ENCODE measurements at places on chromosomes 11 and 22. TPM values are rescaled to one million over a fixed set of nuclear protein-coding genes. Genes with fewer than 3 reads are reported as not detected.

The OR51B4 gene
- total RNA-seq: not detected

The APOL4 gene
- total RNA-seq: 0.16 TPM

The APIP gene
- total RNA-seq: 16.8 TPM

The SLN gene
- total RNA-seq: 0.96 TPM

The PRRG4 gene
- total RNA-seq: 22.4 TPM

The SORL1 gene
- total RNA-seq: 81.6 TPM

The MYBPC3 gene
- total RNA-seq: not detected

The APOL3 gene
- 17.9 TPM for total RNA-seq

DNA sequence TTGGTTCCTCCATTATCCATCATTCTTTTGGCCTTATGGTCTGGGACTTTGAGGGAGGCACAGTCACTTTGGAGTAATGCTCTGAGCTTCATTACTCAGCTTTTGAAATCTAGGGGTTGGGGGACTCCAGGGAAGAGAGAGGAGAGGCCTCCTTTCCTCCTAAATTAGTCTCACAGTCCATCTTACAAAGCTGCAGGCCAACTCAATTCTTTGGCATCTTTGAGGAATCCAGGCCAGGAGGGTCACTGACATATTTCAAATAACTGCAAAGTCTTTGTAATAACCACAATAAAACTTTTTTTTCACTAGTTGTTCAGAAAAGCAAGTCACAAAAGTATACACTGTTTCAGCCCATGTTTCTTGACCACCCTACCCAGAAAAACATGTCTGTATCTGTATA lies 73.3 kb upstream of the FAR1 start:
- no peak overlapping the region for H3K4me3 ChIP-seq
- DNase-seq: no peak
- H3K27ac ChIP-seq: no peak overlapping the region
- no peaks in the 10 kb centered on the region for H3K36me3 ChIP-seq

DNA sequence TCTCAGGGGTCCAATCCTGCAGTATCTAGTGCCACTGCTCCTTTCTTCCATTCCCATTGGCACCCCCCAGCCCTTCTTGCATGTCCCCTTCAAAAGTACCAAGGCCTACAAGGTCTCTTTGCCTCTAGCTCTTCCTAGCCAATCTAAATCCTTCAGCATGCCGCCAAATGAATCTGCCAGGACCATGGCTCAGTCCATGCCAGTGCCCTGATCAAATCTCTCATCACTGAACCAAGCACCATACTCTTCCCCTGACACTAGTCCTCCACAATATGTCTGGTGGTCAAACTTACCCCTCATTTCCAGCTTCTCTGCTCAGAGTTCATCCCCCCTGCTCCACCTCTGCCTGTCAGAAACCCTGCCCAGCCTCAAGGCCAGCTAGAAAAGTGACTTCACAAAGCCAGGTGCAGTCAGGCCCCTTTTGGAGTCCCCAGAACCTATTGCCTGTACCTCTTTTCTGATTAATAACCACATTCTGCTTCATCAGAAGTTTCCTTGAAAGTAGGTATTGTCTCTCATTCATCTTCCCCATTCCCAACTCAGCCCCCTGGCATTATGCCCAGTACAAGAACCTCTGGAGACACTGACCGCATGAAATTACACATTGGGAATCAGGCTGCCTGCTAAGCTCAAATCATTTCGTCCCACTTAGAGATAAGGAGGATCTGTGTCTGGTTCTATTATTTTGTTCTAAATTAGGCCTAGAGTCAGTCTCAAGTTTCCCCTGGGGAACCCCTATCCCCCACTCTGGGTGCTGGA lies 11.4 kb downstream of the FEN1 start:
- no peaks in the 10 kb centered on the region for H3K4me1 ChIP-seq
- no peaks in the 10 kb centered on the region for H3K27me3 ChIP-seq
- no peaks in the 10 kb centered on the region for H3K36me3 ChIP-seq
- no peak overlapping the region for H3K27ac ChIP-seq
- H3K4me3 ChIP-seq: no peak overlapping the region

- H3K4me1 ChIP-seq: peaks cover 10% of the 10 kb centered on the region
- no peaks in the 10 kb centered on the region for H3K36me3 ChIP-seq
- no peak for DNase-seq
- no peak overlapping the region for H3K27ac ChIP-seq
Observed at GRCh38 chr11:10943968-10944367, 86.1 kb upstream of the ZBED5 start.

DNA sequence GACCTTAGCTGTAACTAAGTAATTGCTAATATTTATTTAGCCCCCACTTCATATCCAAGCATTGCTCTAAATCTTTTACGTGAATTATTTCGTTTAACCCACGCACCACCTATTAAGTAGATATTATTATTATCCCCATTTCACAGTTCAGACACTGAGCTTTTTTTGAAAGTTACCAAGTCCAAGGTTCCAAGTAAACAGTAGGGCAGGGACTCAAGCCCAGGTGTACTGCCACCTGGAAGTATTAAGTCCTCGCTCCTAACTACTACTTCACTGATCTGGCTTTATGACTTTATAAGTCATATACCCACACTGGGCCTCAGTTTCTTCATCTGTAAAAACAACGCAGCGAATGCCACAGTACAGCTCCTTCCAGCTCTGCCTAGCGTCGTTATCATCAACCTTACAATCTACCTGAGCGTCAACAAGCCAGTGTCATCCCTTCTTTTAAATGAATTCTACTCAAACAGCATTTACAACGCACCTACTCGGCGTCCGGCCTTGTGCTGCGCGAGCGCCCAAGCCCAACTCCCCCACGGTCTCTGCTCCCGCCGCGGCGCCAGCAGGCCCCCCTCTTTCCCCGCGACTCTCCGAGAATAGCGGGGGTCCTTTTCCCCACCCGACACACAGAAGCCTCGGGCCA lies 624 bp downstream of the TMEM41B start:
- DNase-seq: peak; percentile 9
- H3K27ac ChIP-seq: peak overlapping the region; percentile 96
- H3K27me3 ChIP-seq: no peaks in the 10 kb centered on the region
- H3K4me3 ChIP-seq: peak overlapping the region; percentile 94
- H3K4me1 ChIP-seq: peaks cover 12% of the 10 kb centered on the region

DNA sequence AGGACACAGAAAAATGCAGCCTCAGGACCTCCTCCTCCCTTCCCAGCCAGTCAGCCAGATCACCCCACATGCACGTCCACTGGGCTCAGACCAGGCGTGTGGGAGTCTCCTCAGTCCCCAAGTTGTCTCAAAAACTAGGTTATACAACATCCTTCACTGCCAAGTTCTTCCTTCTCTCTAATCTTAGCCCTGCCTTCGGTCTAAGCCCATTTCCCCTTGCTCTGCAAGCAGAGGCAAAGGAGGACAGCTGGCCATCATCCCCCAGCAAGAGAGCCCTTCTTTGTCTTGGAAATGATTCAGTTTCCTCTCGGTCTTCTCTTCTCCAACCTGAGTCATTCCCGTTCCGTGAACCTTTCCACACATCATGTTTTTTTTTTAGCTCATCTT lies 14.0 kb upstream of the NRGN start:
- H3K4me3 ChIP-seq: no peak overlapping the region
- H3K27me3 ChIP-seq: peaks cover 12% of the 10 kb centered on the region
- H3K27ac ChIP-seq: no peak overlapping the region
- peaks cover 7% of the 10 kb centered on the region for H3K4me1 ChIP-seq

DNA sequence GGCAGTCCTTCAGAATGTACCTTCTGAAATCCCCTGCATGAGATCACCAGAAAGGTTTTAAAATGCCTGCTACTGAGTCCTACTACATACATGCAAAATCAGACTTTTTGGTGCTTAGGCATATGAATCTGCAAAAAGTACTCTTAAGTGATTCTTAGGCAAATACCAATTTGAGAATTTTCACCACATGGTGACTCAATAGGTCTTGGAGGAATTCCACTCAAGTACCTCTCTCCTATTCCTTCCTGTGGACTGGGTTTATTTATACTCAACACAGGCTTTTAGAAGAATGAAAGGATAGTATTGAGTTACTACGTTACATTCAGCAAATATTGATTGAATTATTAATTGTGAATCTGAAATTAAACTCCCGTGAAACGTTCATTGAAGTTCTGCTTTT lies 223.9 kb downstream of the CNTN5 start:
- no peaks in the 10 kb centered on the region for H3K4me1 ChIP-seq
- no peak overlapping the region for H3K27ac ChIP-seq
- no peak overlapping the region for H3K4me3 ChIP-seq
- no peaks in the 10 kb centered on the region for H3K36me3 ChIP-seq
- no peak for DNase-seq

GRCh38 chr11:95283650-95284049 lies 52.6 kb upstream of the SESN3 start:
- H3K4me1 ChIP-seq: no peaks in the 10 kb centered on the region
- H3K27me3 ChIP-seq: no peaks in the 10 kb centered on the region
- no peaks in the 10 kb centered on the region for H3K36me3 ChIP-seq
- H3K27ac ChIP-seq: no peak overlapping the region

- H3K4me3 ChIP-seq: no peak overlapping the region
- H3K27ac ChIP-seq: no peak overlapping the region
- H3K4me1 ChIP-seq: no peaks in the 10 kb centered on the region
- no peaks in the 10 kb centered on the region for H3K36me3 ChIP-seq
Observed at GRCh38 chr11:122422682-122423081, 232.8 kb upstream of the UBASH3B start.

- H3K27ac ChIP-seq: no peak overlapping the region
- H3K36me3 ChIP-seq: no peaks in the 10 kb centered on the region
- peaks cover 8% of the 10 kb centered on the region for H3K4me1 ChIP-seq
Observed at GRCh38 chr22:37647928-37648327, 8.5 kb downstream of the SH3BP1 start.

DNA sequence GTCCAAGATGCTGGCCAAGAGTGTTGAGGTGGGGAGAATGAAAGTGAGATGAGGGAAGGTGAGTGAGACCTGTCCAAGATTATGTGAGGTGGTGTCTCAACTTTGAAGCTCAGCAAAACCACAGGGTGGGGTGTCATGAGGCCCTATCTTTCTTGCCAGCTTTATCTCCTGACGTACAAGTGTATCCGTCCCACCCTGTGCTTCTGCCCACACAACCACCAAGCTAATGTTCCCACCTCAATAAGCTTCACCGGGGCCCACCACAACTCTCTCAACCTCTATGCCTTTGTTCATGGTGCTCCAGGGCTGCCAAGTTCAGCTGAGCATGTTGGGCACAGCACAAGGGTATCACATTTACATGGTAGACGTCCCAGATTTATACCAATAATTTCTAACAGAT lies 7.1 kb upstream of the TPST2 start:
- H3K4me1 ChIP-seq: no peaks in the 10 kb centered on the region
- H3K27ac ChIP-seq: no peak overlapping the region
- no peaks in the 10 kb centered on the region for H3K36me3 ChIP-seq

- no peaks in the 10 kb centered on the region for H3K36me3 ChIP-seq
- H3K4me3 ChIP-seq: no peak overlapping the region
- no peak for DNase-seq
- H3K4me1 ChIP-seq: no peaks in the 10 kb centered on the region
Observed at GRCh38 chr22:34917239-34917638, 148.7 kb upstream of the ISX start.

- H3K27ac ChIP-seq: no peak overlapping the region
- H3K4me1 ChIP-seq: no peaks in the 10 kb centered on the region
- H3K36me3 ChIP-seq: no peaks in the 10 kb centered on the region
- DNase-seq: no peak
Observed at GRCh38 chr11:30462421-30462820, 123.7 kb downstream of the MPPED2 start.

- DNase-seq: no peak
- H3K27me3 ChIP-seq: no peaks in the 10 kb centered on the region
- H3K27ac ChIP-seq: no peak overlapping the region
- H3K4me3 ChIP-seq: no peak overlapping the region
- H3K36me3 ChIP-seq: no peaks in the 10 kb centered on the region
Observed at GRCh38 chr11:79078456-79078855, 362.4 kb downstream of the TENM4 start.

DNA sequence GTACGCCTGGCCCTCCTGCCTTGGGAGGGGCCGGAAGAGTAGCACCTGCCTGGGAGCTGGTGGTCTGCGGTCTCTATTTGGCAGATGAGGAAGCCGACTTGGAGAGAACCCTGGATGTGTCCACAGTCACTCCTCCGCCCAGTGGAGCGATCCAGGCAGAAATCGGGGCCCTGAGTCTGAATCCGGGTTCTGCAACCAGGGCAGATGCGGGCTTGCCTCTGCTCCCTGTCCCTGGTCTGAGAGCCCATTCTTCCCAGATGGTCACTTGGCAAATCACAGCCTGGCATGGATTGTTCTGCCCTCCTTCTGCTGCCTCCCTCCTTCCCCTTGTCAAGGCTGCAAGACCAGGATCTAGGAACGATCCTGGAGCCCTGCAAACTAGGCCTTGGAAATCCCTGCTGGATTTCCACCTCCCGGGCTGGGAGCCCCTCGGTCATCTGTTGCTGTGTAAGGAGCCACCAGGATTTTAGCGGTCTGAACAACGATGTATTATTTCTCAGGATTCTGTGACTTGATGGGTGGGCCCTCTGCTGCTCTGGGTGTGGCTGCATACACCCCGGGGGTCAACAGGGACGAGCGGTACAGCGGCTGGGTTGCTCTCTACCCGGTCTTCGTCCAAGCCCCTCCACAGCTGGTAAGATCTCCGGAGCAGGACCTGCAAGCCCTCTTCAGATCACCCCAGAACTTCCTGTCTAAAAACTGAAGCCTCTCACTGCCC lies 2.0 kb upstream of the ASCL2 start:
- no peak overlapping the region for H3K4me3 ChIP-seq
- H3K4me1 ChIP-seq: peaks cover 28% of the 10 kb centered on the region
- peaks cover 51% of the 10 kb centered on the region for H3K27me3 ChIP-seq
- H3K27ac ChIP-seq: no peak overlapping the region
- H3K36me3 ChIP-seq: no peaks in the 10 kb centered on the region

DNA sequence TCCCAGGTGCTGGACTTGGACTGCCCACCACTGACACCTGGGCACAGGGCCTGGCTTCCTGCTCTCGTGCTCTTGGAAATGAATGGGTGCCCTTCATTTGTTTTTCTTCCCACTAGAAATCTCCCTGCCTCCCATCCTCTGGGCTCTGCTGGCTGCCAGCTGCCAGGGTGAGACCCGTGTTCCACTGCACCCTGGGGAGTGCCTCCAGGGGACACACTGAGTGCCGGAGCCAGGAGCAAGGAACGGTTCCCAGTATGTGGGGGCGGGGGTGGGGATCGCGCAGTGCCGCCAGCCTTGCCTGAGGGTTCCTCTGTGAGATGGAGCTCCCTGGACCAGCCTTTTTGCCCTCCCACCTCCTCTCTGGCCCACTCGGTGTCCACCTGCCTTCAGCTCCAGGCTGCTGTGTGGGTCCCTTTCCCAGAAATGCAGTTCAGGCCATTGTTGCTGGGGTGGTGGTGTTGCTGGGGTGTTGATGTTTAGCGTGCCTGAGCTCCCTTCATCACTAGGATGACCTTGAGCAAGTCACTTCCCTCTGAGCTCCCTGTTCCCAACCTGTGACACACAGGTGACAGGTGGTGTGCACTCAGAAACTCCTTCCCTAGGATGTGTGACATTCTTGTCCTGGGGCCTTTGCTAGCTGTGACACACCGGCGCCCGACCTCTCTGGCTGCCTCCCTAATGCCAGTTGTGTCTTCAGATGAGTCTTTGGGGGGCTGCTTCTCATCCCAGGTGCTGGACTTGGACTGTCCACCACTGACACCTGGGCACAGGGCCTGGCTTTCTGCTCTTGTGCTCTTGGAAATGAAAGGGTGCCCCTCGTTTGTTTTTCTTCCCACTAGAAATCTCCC lies 72.1 kb downstream of the MED15 start:
- no peak overlapping the region for H3K4me3 ChIP-seq
- no peak for DNase-seq
- peaks cover 24% of the 10 kb centered on the region for H3K36me3 ChIP-seq
- no peak overlapping the region for H3K27ac ChIP-seq
- no peaks in the 10 kb centered on the region for H3K27me3 ChIP-seq
- H3K4me1 ChIP-seq: peaks cover 7% of the 10 kb centered on the region

- peak overlapping the region; percentile 87 for H3K27ac ChIP-seq
- no peak overlapping the region for H3K4me3 ChIP-seq
- H3K27me3 ChIP-seq: no peaks in the 10 kb centered on the region
- DNase-seq: no peak
- peaks cover 1% of the 10 kb centered on the region for H3K36me3 ChIP-seq
Observed at GRCh38 chr11:64357446-64357845, 1.5 kb upstream of the RPS6KA4 start.
